ENCODE measurements at places on chromosomes 3 and 15.

DNA sequence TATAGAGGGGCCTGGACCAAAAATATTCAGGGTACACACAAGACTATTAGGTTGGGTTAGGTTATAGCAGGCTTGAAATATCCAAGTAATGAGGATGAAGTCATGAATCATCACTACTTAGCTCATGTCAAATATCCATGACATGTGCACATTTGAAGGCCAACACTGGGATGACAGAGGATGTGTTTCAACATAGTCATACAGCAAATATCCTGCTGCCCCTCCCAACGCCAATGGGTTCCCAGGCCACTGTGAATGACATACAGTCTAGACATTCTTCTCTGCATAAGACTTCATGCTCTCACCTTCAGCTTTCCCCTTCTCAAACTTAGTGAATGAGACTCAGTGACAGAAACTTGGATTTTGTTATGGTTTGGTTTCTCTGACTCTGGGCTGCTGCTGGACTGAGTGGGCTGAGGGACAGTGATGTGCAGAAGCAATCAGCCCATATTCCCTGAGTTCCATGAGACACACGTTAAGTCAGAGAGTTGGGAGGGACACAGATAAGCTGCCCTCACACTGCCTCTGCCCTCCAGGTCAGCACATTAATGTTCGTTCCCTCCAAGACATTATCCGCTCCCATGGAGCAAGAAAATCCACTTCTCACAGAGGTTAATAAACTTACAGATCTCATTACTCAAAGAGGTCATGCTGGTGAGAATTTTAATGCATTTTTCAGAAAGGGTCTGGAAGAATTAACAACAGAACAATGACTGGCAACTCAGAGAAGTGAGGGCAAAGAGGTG is 15.4 kb downstream of the HOMER2 start:
- DNase-seq = peak; percentile 40

DNA sequence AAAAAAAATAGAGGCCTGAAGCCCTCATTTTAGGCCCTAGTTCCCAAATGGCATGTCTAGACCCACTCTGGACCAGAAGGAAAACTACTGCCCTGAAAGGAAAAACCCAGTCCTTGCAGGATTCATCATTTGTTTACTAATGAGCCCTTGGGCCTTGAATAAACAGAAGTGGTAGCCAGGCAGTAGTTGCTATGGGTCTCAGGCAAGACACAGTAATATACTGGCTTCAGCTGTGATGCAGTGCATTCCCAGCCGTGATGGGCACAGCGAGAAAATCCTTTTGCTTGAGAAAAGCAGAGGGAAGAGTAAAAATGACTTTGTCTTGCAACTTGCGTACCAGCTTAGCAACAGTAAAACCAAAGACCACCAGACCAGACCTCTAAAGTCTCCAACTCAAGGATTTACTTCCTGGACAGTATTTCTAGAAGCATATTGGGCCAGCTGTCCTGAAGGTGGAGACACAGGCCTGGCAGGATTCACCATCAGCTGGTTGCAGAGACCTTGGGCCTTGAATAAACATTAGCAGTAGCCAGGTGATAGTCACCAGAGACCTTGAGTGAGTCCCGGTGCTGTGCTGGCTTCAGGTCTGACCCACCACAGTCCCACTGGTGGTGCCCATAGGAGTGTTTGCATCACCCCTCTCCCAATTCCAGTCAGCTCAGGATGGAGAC is 208.3 kb upstream of the SLITRK3 start:
- DNase-seq = no peak

GRCh38 chr15:95884276-95884675 is 446.2 kb upstream of the NR2F2 start:
- peak; percentile 21 for DNase-seq

DNA sequence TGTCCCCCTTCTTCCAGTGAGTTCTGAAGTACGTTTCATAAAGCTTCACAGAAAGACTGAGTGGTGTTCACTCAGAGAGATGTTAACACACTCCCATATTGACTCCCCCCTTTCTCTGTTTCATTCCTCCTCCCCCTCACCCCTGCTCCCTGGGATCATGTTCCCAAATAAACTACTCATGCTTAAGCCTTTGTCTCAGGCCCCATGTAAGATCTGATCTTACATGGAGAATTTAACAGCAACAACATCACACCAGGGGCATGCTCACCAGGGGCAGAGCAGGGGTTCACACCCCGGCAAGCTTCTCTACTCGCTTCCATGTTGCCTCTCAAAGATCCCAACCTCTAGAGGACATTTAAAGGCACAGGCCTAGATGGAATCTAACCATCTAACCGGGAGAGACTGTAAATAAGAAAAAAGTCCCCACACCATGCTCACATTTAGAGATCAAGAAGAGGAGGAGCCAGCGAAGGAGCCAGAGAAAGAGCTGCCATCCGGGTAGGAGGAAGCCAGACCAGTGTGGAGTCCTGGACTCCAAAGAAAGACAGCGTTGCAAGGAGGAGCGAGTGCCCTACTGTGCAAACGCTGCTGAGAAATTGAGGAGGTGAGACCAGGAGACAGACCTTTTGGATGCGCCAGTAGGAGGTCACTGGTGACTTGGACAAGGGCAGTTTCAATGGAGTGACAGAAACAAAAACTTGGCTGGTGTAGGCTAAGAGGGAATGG is 21.4 kb upstream of the SRP14 start:
- no peak for DNase-seq

- no peak for DNase-seq
Measured at GRCh38 chr3:41265011-41265545, 65.8 kb downstream of the CTNNB1 start.

DNA sequence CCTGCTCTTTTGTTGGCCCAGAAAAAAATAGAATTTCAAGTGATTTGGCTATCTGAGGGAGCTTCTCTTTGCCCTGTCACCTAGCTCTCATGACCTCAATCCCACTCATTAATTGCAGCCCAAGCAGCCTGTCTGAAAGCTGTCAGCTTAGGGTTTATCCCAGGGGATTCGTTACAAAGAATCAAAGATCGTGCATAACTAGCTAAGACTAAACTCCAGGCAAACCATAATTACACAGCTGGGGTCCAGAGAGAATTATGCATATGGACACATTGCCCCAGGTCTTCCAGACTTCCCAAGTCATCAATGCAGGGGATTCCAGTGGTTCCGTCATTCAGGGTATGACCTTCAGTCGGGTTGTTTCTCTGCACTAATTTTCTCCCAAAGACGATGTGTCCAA is 91.6 kb upstream of the CBLB start:
- DNase-seq = no peak

- DNase-seq = no peak
Measured at GRCh38 chr15:64466408-64467141, 6.2 kb downstream of the ZNF609 start.

GRCh38 chr3:46095307-46095706 is 68.0 kb upstream of the XCR1 start:
- DNase-seq = no peak

GRCh38 chr3:171204942-171205341 is 178.4 kb upstream of the SLC2A2 start:
- no peak for DNase-seq

DNA sequence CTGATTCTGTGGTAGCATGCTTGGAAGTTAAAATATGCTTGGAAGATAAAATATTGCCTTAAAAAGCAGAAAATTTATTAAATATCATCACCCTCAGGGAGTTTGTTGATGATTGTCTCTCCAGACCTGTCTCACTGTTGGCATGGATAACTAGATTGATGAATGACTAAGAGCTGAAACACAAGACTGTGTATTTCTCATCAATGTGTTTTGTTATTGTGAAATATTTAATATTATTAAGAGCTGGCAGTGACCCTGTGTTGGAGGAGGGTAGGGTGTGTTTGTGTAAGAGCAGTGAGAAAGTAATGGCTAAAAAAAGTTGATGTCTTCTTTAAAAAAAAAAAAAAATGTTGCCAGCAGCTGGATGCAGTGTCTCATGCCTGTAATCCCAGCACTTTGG is 82.2 kb downstream of the ITPR1 start:
- DNase-seq = no peak

- DNase-seq = no peak
Measured at GRCh38 chr15:84761607-84762131, 13.3 kb downstream of the ZNF592 start.

DNA sequence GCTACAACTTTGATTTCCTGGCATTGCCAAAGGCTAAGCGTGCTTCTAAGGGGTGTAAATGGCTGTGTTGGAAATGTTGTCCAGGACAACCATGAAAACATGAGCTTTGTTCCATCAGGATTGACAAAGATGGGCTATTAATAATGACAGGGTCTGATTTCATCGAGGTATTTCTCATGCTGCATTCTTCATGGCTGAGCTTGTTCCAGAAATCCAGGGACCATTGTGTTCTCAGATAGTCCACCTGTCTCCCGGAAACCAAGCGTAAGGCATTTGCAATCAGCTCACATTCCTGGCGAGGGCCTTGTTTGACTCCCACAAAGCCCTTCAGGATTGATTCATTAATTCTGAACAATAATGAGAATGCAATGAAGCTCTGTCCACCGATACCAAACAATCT is 111.3 kb downstream of the CD47 start:
- DNase-seq = no peak

GRCh38 chr3:142273501-142273900 is 48.1 kb upstream of the GK5 start:
- no peak for DNase-seq

DNA sequence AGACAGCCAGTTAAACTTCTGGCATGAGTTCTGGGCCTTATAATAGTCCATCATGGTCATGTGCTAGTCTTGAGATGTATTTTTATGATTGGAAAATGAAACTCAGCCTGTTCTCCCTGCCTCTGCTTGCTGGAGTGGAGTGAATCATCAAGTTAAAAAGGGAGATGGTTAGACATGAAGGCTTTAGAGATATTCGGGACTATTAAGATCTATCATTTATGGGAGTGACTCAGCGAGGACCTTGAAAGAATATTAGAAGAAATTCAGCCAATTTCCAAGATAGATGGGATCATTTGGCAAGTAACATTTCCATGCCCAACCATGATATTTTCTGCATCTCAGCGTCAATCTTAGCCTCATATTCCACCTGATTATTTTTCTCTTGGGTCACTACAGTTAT is 79.8 kb downstream of the AGBL1 start:
- no peak for DNase-seq

- no peak for DNase-seq
Measured at GRCh38 chr15:60423537-60423936, 25.8 kb upstream of the ANXA2 start.

DNA sequence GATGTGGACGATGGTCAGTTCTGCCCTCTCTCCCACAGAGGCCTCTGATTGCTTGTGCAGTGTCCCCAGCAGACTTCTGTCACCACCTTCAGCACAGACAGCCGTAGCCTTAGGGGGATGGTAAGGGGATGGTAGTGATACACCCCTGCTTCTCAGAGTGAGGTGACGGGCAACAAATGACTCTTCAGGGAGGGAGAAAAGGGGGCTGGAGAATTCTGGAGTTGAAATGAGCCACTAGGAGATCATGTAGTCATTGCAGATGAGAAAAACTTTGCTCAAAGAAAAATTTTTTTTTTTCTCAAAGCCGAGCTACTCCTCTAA is 29.6 kb upstream of the TIMP4 start:
- no peak for DNase-seq

DNA sequence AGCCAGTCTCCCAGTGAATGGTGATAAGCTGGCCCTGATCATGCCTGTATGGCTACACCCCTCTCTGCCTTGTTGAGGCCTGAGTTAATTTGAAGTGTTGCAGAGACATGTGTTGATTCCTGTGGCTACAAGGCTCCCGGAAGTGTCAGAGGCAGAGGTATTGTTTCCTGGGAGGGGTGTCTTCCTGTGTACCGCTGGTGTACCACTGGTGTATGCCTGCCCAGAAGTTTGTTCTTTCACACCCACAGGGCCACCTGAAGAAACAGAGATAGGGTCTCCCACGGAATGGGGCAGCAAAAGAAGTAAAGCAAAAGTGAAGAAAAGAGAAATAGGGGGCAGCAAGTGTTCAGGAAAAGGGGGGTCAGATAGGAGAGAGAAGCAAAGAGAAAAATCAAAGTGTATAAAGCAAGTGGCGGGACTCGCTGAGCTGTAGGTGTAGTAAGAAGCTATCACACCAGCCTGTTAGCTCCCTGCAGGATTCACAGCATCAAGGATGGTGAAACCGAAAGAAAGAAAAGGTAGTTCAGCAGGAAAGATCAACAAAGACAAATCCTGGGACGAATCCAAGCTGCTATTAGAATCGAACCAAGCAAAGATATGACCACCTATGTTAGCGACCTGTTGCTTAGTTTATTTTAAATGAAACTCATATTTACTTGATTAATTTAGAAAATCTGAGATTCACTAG is 36.6 kb upstream of the CD47 start:
- DNase-seq = no peak

DNA sequence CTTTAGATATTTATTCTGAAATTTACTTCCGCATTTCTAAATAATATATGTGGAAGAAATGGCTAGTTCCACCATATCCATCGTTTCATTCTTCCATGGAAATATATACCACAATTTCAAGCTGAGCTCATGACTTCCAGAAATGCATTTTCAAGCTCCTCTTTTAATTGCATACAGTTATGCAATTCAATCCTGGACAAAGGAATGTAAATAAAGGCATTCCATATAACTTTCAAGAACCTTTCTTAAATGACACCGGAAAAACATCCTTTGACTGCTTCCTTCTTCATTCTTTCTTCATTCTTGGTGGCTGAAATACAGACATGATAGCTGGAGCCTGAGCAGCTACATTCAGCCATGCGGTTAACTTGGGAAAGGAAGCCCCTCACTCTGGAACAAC is 185.2 kb upstream of the GADL1 start:
- DNase-seq = no peak

- DNase-seq = no peak
Measured at GRCh38 chr3:112974894-112975293, at the start of gene CD200R1. Gene CD200R1, minus strand, starts transcription at chr3:112975103. Its CDS starts 246 bp downstream, at chr3:112974857.

DNA sequence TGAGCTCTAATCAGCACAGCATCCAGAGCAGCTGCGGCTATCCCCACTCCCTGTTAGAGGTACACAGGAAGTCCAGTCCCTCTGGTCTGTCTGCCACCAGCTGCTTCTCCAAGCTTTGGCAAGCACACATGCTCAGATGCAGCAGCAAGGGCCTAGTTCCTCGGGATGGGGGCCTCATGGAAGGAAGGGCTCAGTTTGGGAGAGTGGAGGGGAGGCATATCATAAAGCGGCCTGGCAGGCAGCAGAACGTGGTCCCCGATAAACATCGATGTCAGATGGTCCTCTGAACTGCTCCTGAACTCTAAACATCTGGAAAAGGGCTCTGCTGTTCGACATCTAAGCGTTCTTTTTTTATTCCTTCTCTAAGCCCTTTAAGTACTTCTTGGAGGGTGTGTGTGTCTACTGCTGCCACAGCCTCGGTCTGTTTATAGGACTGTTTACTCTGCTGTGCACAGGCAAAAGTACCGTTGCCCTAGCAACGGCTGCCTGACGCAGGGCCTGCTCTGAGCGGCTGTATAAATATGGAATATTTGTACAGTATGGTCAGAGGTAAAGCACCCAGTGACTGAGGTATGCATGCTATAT is 74.6 kb downstream of the PRICKLE2 start:
- peak; percentile 47 for DNase-seq

DNA sequence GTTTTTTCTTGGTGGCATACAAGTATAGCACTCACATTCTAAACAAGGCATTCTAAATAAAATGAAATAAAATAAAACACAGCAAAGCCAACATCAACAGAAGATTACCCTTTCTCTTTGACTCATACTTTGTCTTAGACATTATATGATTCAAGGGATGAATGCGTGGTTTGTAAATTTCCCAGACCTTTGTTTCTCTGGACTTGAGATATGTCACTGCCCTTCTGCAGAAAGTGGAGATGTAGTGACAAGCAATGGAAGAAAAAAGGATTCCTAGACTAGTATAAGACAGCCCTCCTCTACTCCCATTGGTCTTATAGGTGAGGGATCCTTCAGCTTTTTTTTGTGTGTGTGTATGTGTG is 22.4 kb downstream of the NANOGP8 start:
- no peak for DNase-seq

GRCh38 chr15:28100516-28101195 is 1.5 kb upstream of the OCA2 start:
- DNase-seq = no peak

- peak; percentile 26 for DNase-seq
Measured at GRCh38 chr3:158912621-158913020, 110.8 kb downstream of the MFSD1 start.
